ENCODE measurements at places on chromosomes 12 and 14.

DNA sequence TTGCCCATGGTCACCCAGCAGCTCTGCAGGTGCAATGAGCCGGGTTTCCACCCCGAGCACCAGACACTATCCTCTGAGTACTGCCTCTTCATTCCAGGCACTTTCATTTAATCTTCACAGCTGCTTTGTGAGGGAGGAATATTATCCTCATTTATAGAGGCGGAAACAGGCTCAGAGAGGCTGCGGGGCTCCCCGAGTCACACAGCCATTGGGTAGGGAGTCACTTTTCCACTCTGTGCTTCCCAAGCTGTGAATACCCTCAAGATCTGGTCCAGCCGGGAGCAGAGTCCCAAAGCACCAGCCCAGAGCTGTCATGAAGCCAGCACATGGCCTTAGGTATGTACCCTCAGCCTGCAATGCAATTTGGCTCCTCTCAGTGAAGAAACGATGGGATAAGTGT is 51.7 kb upstream of the RIN3 start:
- no peak for DNase-seq

DNA sequence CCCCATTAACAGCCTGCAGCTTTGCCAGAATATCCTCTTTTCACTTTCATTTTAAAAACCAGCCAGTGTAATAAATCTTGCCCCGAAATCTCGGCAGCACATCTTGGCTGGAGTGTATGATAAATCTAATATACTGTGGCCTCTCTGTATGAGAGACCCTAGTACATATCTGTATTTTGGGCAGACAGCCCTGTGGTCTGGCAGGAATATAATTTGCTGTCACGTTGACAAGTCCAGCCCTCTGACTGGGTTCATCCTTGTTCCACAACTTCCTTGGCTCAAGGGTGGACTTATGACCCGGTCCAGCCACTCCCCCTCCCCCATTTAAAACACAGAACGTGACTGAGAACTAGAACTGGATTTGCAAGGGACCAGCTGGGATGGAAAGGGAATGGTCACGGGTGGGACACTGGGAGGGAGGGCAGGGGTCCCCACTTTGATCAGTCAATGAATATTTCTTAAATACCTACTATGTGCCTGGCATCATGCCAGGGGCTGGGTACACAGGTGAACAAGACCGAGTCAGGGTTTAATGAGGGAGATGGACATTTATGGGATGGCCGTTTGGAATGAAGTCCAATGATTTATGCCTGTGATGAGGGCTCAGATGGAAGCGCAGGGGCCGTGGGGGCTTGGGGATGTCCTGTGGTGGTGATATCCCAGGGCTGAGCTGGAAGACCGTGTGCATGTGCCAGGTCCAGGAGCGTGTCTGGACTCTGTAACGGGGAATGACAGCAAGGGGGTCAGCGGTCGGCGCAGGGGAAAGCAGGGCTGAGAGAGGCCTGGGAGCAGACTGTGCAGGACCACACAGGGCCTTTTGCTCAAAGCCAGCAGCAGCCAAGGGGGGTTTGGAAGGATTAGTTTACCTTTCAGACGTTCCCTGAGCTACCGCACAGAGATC is 190.5 kb downstream of the PHETA1 start:
- peak; percentile 6 for DNase-seq

DNA sequence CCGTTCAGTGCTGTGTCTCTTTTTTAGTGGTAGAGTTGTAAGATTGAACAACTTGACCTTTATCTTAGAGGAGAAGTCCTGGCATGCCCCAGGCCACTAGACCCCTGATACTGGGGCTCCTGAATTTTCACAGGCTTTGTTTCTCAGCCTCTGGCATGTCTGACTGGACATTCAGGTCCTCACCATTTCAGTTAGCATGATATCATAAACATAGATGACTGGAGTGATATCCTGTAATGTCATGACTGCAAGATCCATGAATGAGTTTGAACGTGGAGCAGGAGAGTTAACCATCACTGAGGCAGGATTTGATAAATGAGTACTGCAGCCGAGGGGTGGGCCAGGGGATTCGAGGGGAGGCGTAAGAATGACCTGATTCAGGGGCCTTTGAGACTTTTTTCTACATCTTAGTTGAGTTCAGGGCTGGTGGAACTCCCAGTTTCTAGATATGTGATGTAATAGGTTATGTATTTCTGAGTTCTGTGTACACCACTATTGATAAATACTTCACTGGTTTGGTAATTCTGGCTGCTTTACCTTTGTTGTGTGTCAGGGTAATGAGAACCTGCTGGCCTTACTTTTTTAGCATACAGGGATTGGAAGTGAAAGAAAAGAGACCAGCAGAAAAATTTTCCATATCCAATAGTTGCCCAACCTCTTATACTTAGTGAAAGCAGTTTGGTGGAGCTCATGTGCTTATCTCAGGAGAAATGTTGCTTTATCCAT is 217.0 kb downstream of the SYNE2 start:
- DNase-seq = no peak

GRCh38 chr14:71029236-71029781 is 122.0 kb downstream of the PCNX1 start:
- peak; percentile 10 for DNase-seq

DNA sequence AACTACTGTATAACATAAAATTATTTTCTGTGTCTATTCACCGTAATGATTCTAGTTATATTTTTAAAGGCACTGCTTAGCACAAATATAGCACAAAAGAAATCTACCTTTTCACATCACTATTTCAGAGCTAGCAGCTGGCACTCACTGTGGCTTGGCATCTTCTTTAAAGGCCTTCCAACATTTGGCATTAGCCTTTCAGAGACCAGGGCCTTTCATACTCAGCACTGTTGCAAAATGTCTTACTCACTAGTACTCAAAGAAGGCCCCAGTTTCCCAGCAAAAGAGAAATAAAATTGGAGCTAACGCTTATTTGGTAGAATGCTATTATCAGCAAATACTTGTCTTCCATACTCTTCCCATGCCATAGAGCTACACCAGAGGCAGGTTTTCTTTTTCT is 238.4 kb downstream of the MED13L start:
- no peak for DNase-seq
